Epithelial cell of prostate (primary cell): ENCODE measurements at places on chromosomes 16 and 17.

DNA sequence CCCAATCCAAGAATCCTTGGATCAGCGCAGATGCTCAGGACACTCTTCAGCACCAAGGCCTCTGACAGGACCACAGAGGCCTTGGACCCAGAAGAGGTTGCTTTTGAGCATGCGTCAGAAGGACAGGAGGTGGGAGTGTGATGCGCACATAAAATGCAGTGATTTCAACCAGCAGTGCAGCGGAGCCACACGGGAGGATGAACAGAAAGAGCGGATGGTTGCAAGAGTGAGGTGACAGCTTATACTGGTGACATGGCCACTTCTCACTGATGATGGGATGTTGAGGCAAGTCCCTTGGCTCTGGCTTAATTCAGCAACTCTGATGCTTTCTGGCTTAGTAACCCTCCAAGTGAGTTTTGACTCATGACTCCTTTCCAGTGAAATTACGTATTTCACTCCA lies 25.2 kb upstream of the ERN1 start:
- no peak for DNase-seq

GRCh38 chr17:45918241-45918745 lies 23.9 kb downstream of the MAPT start:
- no peak for DNase-seq

- DNase-seq: no peak
These were observed 257.1 kb downstream of the BCAS3 start for GRCh38 chr17:60934723-60935122.

GRCh38 chr17:50303051-50303450 lies 28.8 kb downstream of the TMEM92 start:
- DNase-seq: no peak

GRCh38 chr16:70157105-70157476 lies 16.5 kb upstream of the CLEC18C start:
- DNase-seq: no peak

DNA sequence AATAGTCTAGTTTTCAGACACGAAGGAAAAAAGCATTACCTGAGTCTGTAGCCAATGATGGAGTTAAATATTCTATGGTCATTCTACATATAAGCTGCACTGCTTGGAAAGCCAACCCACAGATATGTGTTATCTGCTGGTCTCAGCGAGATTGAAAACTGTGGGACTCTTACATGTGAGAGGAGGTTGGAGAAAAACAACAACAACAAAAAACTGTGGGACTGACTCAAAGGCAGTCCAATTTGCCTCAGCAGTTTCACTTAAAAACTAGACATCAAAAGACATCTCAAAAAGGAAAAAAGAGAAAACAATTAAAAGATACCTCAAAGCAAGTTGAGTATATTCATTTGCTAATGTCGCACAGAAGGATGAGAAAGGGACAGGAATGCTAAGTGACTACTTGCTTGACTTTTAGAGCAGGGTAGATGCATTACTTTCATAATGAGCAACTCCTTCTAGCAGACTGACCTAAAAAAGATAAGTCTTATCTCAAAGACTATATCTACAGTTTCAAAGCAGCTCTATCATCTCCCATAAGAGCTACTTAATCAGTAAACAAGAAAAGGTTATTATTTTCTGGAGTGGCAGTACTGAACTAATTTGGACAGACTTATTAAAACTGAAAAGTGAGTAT lies 35.5 kb upstream of the ITGA2B start:
- DNase-seq: no peak

GRCh38 chr17:4696437-4696805 lies 7.5 kb downstream of the PELP1 start:
- no peak for DNase-seq

DNA sequence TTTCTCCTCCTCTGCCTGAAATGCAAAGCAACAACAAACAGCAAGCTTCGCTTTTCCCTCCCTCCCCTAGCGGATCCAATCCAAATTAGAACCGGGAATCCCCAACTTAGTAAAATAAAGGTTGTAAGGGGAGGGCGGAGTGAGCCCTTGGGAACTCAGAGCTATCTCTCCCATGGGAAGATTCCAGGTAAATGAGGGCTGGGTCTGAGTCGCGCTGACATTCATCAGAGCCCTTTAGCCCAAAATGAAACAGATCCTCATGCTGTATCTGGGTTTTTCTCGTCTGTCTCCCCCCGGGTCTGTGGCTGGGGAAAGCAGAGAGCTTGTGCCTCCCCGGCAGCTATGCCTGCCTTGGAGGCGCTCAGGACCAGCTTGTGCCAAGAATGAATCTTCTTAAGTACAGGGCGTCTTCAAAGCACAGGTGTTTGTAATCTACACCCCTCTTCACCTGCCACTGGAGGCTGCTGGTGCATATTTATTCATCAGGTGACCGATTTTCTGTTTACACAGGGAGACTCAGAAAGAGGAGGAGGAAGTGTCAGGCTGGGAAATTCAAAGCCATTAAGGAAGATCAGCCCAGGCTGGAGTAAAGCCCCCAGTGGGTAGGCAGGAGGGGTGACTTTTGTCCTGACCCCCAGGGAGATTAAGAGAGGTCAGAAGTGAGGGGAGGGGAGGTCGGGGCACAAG lies 55.0 kb upstream of the GSE1 start:
- DNase-seq: peak; percentile 33

- no peak for DNase-seq
These were observed 352.5 kb downstream of the FOXL1 start for GRCh38 chr16:86930663-86931373.

DNA sequence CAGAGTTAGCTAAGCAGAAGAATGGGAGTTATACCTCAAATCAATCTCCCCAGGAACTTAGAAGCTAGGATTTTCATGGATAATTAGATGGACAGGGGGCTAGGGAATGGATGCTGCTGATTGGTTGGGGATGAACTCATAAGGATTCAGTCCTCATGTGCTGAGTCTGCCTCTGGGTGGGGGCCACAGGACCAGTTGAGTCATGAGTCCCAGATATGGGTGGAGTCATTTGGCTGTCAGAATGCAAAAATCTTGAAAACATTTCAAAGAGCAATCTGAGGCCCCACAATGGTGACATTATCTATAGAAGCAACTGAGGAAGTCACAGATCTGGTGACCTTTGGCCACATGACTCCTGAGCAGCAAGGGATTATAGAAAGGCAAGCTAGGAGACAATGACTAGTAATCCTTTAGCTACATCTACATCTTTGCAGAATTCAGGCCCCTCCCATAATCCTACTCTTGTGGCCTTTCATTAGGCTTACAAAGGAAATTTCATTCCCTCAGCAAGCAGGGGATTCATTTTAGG lies 82.6 kb upstream of the CCL2 start:
- no peak for DNase-seq

DNA sequence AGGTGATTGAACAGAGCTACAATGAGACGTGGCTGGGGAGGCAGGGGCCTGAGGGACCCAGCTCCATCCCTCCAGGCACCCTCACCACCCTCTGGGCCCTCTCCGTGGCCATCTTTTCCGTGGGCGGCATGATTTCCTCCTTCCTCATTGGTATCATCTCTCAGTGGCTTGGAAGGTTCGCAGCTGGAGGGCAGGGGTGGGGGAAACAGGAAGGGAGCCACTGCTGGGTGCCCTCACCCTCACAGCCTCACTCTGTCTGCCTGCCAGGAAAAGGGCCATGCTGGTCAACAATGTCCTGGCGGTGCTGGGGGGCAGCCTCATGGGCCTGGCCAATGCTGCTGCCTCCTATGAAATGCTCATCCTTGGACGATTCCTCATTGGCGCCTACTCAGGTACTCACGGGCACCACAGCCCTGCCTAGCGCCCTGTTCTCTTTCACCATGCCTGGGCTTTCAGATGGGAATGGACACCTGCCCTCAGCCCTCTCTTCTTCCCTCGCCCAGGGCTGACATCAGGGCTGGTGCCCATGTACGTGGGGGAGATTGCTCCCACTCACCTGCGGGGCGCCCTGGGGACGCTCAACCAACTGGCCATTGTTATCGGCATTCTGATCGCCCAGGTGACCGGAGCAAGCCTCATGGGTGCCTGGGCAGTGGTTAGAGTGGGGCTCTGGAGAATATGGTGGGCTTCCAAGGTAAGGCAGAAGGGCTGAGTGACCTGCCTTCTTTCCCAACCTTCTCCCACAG lies 2.1 kb downstream of the SLC2A4 start:
- no peak for DNase-seq

DNA sequence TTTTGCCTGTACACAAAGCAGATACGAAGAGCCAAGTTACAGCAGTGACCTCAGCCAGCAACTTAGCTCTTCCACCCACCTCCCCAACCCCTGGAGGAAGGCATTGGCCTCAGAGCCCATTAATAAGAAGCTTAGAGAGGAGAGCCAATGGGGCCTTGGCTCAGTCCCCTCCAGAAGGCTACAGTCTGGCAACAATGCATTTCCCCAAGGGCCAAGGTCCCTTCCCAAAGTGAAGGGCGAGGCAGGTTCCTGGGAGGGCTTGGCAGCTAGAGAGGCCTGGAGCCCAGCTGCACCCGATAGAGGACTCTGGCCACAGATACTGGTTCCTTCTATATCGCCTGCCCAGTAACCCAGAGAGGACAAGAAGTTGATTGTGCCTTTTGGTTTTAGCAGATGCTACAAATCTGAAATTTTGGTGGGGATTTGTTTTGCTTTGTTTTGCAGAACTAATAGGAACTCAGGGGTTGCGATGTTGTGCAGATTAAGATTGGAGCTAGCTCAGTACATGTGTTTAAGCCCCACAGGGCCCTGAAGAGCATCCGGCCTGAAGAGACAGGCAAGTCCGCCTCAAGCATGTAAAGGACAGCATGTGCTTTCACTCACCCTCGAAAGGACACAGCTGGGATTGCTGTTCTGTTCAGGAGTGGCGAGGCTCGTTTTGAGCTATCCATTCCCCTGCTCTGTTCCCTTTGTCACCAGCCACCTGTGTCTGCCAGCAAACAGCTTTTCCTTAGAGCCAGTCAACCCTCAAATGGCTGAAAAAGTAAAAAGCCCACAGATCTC lies 12.0 kb upstream of the PNPO start:
- DNase-seq: no peak

GRCh38 chr17:82493226-82493781 lies 26.2 kb upstream of the FOXK2 start:
- DNase-seq: no peak

- DNase-seq: no peak
These were observed 186.6 kb downstream of the WWOX start for GRCh38 chr16:78286065-78286464.

GRCh38 chr17:78712043-78712442 lies 70.0 kb downstream of the CYTH1 start:
- DNase-seq: no peak

GRCh38 chr17:16419074-16419928 lies 3.9 kb downstream of the TRPV2 start:
- DNase-seq: peak; percentile 29

- no peak for DNase-seq
These were observed 185.6 kb upstream of the CPHXL start for GRCh38 chr16:75911896-75912295.

DNA sequence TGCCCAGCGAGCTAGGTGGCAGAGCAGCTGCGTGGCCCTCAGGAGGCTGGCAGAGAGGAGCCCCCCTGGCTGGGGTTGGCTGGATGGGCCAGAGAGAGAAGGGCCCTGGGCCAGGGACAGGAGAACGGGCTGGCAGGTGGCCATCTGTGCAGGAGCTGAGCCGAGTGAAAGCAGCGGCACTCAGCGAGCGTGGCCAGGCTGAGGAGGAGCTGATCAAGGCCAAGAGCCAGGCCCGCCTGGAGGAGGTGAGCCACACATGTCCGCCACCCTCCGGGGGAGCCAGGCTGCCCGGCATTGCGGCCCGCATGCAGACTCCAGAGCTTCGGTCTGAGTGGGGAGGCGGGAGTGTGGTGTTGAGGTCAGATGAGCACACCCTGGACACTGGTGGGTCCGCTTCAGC lies 2.1 kb upstream of the RAC3 start:
- DNase-seq: no peak

DNA sequence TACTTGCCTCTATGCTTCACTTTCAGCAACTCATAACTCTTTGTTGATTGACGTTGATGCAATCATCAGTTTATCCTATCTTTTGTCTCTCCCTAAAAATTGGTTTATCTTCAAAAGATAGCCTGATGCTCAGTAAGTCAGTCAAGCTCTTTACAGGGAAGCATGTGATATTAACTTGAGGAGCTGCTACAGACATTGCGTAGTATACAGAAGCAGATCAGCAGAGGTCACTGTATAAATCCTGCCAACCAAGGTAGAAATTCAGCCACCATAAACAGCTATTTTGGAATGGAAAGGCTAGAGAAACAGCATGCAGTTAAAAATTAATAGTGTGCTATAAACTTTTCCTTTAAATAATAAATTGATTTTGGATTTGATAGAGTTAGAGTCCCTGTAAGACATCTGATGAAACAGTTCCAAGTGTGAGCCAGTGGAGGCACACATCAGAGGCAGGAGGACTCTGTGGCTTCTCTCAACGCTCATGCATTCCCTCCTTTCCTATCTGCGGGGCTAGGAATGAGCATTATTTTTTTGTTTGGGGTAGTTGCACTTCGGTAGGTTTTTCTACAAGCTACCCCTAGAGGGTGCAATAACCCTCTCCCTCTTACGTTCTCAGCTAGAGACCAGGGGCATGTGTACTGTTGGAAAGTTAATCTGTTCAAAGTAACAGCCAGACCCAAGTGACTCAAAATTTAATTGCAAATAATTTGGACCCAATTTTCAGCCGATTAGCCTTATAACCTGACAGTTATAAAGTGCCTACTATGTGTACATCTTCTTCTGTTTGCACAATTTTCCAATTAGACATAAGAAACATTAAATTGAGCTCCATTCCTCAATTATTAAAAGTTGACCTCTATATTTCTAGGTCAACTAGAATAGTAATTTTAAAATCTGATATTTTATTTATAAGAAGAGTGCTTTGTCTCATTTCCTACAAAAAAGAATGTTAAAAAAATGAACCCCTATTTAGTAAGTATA lies 647.7 kb upstream of the SOX9 start:
- DNase-seq: peak; percentile 14

GRCh38 chr17:77619851-77620250 lies 338.7 kb upstream of the TNRC6C start:
- DNase-seq: no peak

DNA sequence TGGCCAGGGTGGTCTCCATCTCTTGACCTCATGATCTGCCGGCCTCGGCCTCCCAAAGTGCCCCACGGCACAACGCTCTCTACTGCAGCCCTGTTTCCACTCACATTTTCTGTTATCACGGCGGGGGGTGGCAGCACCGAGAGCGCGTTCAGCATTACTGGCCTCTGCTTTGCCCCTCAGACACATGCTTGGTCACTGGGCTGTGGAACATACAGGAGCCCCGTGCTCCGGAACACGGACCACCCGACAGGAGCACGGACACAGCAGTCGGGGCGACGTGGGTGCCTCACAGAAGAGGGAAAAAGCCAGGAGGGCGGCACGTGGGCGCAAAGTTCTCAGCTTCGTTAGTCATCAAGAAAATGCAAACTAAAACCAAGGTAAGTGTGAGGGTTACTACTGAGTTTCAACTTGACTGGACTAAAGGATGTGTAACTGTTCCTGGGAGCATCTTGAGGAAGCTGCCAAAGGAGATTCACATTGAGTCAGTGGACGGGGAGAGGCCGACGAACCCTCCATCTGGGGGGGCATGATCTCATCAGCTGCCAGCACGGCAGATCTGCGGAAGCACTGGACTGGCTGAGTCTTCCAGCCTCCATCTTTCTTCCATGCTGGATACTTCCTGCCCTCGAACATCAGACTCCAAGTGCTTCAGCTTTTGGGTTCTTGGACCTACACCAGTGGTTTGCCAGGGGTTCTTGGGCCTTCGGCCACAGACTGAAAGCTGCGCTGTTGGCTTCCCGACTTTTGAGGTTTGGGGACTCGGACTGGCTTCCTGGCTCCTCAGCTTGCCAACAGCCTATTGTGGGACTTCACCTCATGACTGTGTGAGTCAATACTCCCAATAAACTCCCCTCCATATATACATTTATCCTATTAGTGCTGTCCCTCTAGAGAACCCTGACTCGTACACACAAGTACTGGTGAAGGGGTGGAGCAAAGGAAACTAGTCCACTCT lies 106.8 kb downstream of the ZNF778 start:
- DNase-seq: no peak
